ENCODE measurements at places on chromosomes 16 and 17.

- peak; percentile 96 for DNase-seq
Observed at GRCh38 chr17:47941246-47942095, at the start of gene PNPO. Gene PNPO (plus strand): TSS chr17:47941571. CDS start chr17:47941676, 105 bp downstream.

- no peak for DNase-seq
Observed at GRCh38 chr17:44757045-44757917, 1.5 kb upstream of the ADAM11 start.

DNA sequence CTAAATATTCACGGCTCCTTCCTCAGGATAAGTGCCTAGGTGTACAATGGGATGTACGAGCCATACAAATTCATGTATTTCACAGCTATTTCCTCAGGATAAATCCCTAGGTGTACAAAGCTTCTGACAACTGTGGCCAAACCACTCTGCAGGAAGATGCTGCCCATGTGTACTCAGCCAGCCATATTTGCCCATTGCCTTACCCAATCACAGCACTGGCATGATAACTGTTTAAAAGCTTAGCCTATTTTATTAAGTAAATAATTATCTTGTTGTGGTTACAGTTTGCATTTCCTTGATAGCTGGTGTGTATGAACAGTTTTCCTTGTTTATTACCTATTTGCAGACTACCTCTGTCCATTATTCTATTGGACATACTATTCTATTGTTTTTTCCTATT, 35.1 kb downstream of the CACNG1 start:
- DNase-seq, result no peak

- DNase-seq, result no peak
Observed at GRCh38 chr16:2196162-2196980, at the start of gene CASKIN1. Gene CASKIN1 (minus strand): TSS chr16:2196605. CDS start chr16:2196432, 173 bp downstream.

DNA sequence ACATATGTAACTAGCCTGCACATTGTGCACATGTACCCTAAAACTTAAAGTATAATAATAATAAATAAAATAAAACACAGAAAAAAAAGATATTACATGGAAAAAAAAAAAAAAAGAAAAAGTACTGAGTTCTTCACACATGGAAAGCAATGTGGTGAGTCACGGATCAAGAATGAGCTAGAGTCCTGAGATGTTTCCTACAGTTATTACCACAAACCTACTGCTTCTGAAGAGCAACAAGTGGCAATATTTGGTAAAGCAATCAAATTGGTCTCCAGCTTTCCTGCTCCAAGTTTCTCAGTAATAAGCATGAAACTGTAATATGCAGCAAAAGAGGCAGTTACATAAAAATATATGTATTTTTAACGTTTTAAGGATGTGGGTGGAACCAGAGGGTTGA, 223.3 kb upstream of the SALL1 start:
- DNase-seq, result no peak

DNA sequence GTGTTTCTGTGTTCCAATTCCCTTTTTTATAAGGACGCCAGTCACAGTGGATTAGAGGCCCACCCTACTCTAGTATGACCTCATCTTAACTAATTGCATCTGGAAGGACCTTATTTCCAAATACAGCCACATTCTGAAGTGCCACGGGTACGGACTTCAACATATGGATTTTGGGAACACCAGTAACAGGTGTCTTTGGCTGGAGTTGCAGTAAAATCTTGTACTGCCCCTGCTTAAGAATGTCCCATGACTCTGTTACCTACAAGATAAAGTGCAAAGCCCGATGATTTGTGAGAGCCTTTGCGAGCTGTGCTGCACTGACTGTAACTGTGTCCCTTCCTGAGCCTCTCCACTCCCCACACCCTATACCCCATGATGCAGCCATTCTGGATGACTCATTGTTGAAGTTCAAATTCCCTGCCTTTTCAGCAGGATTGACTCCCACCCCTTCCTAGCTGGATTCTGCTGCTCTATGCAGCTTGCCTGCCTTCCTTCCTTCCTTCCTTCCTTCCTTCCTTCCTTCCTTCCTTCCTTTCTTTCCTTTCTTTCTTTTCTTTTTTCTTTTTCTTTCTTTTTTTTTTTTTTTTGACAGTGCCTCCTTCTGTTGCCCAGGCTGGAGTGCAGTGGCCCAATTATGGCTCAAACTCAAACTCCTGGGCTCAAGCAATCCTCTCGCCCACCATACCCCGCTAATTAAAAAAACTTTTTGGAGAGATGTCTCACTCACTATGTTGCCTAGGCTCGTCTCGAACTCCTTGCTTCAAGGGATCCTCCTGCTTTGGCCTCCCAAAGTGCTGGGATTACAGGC, 2.1 kb downstream of the HCRT start:
- no peak for DNase-seq

- DNase-seq, result no peak
Observed at GRCh38 chr17:34883106-34884000, 77.9 kb downstream of the CCT6B start.

GRCh38 chr17:72244494-72244893, 123.7 kb downstream of the SOX9 start:
- no peak for DNase-seq

GRCh38 chr16:89453501-89454321, 36.6 kb downstream of the ANKRD11 start:
- no peak for DNase-seq

DNA sequence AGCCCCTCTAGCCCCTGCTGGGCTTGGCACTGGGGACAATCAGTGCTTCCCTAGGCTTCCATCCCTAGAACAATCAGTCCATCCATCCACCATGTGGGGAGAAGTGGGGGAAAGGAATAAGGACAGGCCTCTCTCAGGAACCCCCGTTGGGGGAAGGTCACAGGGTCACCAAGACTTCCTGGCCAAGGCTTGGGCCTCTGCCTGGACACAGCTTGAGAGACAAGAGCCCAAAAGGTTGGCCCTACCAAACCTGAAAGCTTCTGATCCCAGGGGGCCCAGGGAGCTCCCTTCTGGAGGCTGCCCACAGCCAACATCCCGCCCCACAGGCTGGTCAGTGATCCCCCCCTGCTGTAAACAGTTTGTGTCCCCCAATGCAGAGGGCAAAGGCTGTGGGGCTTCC, 16.2 kb upstream of the MTMR4 start:
- DNase-seq, result no peak

DNA sequence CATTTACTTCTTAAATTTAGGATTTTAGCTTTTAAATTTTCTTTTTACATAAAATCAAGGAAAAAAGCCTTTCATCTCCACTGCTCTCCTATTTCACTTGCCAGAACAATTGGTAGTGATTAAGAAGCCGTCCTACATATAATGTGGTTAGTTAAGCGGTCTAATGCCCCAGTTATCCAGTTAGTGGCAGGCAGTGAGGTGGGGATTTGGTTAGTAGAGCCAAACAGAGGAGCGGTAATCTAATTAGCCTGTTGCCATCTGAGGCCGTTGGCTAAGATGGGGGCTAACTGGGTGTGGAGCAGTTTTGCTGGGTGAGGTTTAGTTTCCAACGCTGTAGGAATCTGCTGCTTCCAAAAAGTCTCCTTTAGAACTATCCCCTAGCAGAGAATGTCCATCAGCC, 22.4 kb downstream of the SNX11 start:
- no peak for DNase-seq

GRCh38 chr16:46785076-46785845, 37.1 kb upstream of the MYLK3 start:
- no peak for DNase-seq

GRCh38 chr16:11319529-11320146, 25.6 kb upstream of the RMI2 start:
- DNase-seq, result no peak

DNA sequence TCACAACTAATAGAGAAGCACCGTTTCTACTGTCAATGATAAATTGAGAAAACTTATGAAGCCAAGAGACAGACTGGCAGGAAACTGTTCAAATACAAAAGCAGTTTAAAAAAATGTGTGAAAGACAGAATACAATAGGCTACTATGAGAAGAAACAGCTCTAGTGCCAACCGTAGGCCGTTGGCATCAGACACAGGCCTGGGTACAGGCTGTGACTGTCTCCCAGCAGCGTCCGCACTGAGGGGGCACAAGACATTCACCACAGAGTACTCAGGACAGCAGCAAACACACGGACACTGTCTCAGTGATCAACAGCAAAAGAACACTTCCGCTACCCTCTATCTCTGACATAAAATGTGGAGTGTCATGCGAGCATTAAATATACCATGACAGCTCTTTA, 7.8 kb upstream of the C1QBP start:
- DNase-seq, result no peak

- no peak for DNase-seq
Observed at GRCh38 chr17:21066394-21066793, 23.6 kb upstream of the USP22 start.

DNA sequence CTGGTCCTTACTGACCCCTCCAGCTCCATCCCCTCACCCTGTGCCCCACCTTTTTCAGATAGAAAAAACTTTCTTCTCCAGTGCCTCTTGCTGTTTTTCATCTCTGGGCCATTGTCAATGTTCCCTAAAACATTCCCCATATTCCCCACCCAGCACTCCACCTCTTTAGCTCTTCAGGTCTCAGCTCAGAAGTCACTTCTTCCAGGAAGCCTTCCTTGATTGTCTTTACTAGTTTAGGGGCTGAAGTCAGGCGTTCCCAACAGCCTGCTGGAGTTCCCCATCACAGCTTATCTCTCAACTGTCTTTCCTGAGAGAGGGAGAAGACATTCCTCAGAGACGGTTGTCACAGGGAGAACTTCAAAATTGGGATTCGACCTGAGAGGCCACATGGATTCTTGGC, 1.3 kb upstream of the MMP2 start:
- DNase-seq, result no peak

GRCh38 chr16:49901711-49902110, 45.8 kb upstream of the ZNF423 start:
- no peak for DNase-seq

GRCh38 chr16:85755929-85756768, 5.3 kb upstream of the C16orf74 start:
- no peak for DNase-seq

- no peak for DNase-seq
Observed at GRCh38 chr16:3063625-3064386, 1.6 kb upstream of the IL32 start.

DNA sequence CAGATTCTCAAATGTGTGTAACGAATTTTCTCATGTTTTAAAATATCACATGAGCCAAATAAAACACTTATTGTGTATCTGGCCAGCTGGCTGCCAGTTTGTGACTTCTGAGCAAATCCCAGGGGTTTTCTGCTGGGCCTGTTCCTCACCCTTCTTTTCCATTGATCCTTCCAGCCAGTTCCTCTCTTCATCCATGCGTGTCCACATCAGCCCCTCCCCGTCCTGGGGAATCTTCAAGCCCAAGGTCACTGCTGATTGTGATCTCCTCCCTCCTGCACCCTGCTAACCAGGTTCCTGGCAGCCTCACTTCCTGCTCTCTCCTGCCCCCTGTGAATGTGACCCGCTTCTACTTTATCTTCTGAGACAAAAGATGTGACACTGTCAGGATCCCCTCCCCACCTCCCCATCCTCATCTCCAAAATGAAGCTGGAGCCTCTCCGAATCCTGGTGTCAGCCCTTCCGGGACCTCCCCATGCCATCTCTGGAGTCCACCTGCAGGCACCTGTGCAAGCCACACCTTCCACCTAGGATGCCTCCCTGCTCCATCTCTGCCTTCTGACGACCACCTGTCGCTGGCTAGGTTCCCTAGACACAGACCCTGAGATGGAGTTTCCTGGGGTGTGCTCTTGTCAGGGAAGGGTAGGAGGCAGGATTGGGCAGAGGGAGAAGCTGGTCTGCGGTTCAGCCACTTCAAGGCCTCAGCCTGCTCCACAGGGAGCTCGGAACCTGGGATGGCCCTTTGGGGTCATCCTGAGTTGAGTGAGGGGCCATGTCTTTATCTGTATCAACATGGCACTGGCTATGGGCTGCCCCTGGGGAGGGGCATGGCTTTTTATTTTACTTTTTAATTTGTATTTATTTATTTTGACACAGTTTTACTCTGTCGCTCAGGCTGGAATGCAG, 205.1 kb downstream of the KATNIP start:
- DNase-seq, result no peak

DNA sequence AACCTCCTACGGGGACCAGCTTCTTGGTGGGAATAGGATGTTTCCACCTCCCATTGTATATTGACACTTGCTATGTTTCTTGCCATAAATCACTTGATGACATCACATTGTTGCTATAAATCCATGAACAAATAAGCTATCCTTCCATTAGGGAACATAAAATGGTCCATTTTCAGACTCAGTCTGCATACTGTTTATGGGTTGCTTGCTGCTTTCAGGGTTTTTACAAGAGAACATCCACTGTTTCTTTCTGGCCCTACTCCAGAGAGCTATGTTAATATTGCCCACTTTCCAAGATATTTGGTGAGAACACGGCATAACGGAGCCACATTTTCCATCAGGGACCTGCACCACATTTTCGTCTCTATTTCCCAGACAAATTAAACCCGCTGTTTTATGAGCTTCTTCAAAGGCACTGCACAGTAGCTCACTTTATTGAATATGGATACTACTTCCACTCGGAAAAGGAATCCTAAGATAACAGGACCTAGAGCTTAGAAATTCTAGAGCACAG, 800.2 kb downstream of the KCNJ2 start:
- no peak for DNase-seq

- no peak for DNase-seq
Observed at GRCh38 chr16:27646806-27647205, 96.9 kb downstream of the KATNIP start.

DNA sequence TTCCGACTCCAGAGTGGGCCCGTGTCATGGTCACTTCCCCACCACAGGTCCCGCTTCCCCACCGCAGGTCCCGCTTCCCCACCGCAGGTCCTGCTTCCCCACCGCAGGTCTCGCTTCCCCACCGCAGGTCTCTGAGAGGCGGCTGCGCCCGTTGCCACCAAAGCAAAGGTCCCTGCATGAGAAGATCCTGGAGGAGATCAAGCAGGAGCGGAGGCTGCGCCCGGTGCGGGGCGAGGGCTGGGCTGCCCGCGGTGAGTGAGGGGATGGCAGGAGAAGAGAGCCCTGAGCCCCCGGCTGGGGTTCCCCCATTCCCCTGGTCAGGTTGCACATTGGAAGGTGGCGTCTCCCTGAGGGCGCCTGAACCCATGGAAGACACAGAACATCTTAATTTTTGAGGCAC, 17.4 kb upstream of the TCF25 start:
- DNase-seq, result no peak

DNA sequence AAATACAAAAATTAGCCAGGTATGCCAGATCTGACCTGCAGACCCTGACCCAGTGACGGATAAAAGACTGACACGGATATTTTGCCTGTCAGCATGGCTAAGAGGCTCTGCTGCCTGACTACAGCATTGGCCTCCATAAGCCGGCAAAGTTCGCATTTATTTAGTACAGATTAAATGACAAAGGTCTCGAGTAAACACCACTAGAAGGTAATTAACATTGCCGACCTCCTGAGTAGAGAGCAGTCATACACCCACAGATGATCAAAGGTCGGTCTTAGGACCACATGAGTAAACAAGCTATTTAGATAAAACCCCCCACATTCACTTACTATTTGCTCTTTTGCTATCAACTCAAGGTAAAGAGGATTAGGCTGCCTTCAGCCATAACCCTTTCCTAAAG, 55.7 kb downstream of the KNOP1 start:
- no peak for DNase-seq

- peak; percentile 29 for DNase-seq
Observed at GRCh38 chr17:72388765-72389473, 268.1 kb downstream of the SOX9 start.

- DNase-seq, result no peak
Observed at GRCh38 chr16:62940569-62940968, 904.3 kb upstream of the CDH8 start.

GRCh38 chr17:30113213-30113612, 3.4 kb upstream of the NSRP1 start:
- no peak for DNase-seq

Measured in SW 1271 (cell line).